ENCODE measurements at places on chromosomes 16 and 17.

DNA sequence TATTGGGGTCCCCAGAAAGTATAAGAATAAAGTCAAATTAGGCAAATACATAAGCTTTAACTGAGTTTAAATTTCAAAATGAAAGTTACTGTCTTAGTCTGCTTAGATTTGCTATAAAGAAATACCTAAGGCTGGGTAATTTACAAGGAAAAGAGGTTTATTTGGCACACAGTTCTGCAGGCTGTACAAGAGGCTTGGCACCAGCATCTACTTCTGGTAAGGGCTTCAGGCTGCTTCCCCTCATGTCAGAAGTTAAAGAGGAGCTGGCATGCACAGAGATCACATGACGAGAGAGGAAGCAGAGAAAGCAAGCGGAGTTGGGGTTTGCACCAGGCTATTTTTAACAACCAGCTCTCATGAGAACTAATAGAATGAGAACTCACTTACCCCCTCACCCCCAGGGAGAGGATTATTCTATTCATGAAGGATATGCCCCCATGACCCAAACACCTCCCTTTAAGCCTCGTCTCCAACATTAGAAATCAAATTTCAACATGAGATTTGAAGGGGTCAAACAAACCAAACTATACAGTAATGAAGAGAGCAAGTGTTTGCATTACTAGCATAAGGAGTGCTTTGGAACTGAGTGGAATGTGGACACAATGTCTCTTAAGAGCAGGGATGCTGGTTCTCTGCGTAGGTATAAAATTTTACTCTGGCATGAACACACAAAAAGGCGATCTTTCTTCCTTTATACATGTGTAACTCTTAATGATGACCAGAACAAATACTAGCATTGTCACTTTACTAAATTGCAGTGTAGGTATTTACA, 292.8 kb upstream of the PMFBP1 start:
- DNase-seq, result no peak

DNA sequence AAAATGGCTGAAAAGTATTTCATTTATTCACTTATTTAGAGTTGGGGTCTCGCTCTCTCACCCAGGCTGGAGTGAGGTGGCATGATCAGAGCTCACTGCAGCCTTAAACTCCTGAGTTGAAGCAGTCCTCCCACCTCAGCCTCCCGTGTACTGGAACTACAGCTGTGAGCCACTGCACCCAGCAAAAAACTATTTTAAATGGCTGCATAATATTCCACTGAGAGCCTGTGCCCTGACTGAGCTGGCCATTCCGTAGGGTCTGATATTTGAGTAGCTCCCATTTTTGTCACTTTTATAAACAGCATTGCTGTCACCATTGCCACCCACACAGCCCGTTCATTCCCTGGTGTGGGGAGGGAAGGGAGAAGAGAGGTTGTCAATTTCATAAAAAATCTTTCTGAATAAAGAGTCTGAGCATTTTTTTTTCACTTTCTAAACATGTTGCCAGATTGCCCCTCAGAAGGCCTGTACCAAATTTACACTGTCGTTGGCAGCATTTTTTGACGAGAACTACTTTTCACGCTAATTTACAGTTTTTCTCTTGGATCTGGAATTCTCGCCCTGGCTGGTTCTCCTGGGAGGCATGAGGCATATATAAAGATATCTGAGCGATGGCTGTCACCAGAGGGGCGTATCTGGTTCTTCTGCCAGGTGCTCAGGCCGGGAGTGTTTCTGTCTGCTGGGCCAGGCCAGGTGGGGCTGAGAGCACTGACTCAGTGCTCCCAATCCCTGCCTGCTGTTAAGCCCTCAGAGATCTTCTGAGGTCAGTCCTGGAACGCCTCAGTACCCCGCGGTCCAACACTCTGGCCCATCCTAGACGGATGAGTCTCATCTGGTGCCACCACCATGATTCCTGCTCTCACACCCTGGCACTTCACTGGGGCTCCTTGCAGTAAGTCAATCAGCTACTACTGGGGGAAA, 7.2 kb upstream of the KIFC3 start:
- DNase-seq, result no peak

- no peak for DNase-seq
These were observed 19.6 kb downstream of the NT5M start for GRCh38 chr17:17322516-17323510.

GRCh38 chr17:82012640-82013295, 9.9 kb downstream of the CENPX start:
- peak; percentile 76 for DNase-seq

GRCh38 chr16:60651346-60651745, 1384.9 kb downstream of the CDH8 start:
- peak; percentile 34 for DNase-seq
